ENCODE measurements at places on chromosomes 13 and 19.

GRCh38 chr19:10126213-10126639, 6.5 kb upstream of the EIF3G start:
- no peak for DNase-seq

DNA sequence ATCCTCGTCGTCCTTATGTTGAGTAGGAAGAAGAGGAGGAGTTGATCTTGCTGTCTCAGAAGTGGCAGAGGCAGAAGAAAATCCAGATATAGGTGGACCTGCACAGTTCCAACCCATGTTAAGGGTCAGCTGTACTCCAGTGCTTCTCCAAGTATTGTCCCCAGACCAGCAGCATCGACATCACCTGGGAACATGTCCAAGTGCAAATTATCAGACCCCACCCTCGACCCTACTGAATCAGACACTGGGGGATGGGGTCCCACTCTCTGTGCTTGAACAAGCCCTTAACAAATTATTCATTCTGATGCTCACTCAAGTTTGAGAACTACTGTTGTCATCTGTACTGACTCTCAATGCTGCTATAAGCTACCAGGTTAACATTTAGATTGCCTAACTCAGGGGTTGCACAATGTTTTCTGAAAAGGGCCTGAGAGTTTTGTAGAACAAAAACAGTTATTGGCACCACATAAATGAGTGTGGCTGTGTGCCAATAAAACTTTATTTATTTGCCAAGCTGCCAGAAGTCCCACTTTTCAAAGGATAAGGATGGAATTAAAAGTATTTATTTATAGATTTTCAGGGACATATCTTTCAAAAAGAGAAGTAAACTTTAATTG, 226.7 kb upstream of the IPO5 start:
- no peak for DNase-seq

- DNase-seq: no peak
Measured at GRCh38 chr19:10966809-10967208, 6.0 kb downstream of the SMARCA4 start.

DNA sequence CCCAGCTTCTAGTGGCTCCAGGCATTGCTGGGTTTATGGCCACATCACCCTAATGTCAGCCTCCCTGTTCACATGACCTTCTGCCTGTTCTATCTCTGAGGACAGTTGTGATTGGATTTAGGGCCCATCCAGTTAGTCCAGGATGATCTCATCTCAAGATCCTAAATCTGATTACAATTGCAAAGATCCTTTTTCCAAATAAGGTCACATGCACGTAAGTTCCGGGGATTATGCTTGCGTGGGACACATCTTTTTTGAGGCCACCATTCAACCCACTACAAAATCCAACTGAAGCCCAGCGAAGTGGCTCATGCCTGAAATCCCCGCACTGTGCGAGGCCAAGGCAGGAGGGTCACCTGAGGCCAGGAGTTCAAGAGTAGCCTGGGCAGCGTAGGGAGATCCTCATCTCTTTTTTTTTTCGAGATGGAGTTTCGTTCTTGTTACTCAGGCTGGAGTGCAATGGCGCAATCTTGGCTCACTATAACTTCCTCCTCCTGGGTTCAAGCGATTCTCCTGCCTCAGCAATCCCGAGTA, 12.3 kb downstream of the PLD3 start:
- no peak for DNase-seq

DNA sequence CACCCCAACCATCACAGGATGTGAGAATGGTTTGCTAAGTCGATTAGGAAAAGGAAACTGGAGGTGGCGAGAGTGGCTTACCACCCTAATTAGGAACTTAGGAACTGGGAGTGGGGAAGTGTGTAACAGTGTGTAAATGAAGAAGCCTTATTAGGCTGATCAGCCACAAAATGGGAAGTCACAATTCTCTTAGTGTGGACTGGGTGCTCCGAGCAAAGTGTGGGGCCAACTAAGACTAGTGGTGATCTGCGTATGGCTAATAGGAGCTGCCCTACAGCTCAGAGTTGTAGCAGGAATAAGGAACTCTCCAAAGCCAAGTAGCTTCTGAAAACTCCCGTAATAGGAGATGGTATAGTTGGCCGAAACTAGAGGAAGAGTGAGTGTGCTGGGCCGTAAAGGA, 7.6 kb downstream of the SIGLEC11 start:
- DNase-seq: no peak

DNA sequence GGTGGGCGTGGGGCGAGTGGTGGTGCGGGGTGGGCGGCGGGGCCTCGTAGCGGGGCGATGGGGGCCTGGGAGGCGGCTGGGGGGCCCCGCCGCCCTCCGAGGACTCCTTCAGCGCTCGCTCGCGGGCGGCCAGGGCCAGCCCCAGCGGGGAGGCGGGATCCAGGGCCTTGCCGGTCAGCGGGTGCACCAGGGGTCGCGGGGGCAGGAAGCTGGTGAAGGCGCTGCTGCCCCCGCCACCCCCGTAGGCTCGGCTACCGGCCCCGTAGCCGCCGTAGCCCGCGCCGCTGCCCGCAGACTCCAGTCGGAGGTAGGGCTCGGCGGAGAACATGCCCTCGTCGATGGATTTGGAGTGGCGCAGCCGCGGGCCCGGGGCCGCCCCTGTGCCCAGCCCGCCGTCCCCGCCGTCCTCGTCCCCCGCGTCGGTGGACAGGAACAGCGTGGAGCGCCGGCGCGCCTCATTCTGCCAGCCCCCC, 18.6 kb downstream of the C19orf81 start:
- no peak for DNase-seq

- DNase-seq: no peak
Measured at GRCh38 chr13:112141643-112142400, 74.9 kb downstream of the SOX1 start.

DNA sequence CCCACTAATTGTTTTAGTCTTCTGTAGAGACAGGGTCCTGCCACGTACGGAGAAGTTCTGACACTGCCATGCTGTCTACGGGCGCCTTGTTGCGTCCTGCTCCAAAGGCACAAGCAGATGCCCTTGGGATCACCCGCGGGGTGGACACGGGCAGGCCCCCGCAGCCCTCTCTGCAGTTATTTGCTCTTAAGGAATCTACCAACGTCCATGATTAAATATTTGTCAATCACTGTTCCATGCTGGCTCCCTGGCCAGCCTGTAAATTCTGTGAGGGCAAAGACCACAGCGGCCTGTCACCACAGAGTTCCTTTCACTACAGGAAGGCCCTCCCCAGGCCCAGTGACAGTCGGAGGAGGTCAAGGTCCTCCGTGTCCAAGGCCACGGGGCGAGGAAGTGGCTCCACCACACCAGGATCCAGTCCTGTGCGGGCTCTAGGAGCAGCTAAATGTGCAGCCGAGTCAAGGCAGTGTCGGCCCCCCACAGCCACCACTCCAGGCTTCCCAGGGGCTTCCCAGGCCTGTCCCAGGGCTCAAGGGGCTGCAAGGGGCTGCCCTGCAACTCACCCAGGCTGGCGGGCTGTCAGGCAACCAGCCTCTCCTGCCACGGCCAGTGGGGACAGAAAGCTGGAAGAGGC, 2.1 kb downstream of the RNF126 start:
- no peak for DNase-seq

DNA sequence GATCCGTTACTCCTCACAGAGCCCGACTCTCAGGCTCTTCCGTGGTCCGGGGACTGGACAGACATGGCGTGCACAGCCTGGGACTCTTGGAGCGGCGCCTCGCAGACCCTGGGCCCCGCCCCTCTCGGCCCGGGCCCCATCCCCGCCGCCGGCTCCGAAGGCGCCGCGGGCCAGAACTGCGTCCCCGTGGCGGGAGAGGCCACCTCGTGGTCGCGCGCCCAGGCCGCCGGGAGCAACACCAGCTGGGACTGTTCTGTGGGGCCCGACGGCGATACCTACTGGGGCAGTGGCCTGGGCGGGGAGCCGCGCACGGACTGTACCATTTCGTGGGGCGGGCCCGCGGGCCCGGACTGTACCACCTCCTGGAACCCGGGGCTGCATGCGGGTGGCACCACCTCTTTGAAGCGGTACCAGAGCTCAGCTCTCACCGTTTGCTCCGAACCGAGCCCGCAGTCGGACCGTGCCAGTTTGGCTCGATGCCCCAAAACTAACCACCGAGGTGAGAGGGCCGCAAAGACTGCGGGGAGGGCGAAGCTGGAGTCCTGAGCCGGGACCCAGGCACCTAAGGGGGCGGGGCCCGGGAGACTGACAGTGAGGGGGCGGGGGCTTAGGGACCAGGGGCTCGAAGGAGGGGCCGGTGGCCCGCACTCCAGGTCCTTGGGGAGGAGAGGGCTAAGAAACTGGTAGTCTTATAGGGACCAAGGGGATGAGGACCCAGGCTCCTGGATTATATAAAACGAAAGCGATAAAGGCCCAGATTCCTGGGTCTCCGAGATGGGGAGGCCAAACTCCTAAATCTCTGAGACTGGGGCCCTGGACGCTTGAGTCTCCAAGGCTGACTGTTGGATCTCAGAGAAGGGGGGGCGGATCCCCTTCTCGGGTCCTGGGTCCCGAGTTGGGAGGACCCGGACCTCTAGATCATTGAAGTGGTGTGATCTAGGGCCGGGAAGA, 2.0 kb downstream of the ETV2 start:
- no peak for DNase-seq

DNA sequence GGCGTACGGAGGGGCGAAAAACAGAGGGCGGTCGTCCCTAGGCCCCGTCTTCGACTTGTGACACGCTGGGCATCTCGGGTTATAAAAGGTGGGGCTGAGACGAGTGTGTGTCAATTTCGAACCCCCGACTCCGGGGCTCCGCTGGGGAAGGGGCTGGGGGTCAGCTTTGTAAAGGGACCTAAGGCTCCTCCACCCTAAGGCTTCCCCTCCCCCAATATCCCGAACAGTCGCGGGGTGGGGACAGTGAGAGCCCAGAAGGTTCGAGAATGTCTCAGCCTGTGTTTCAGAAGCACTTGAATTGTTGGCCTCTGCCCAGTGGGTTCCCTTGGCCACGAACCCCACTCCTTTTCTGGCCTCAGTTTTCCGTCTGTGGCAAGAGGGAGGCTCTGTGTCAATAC, 450 bp downstream of the SELENOW start:
- DNase-seq: no peak

GRCh38 chr13:22926748-22927400, 253.9 kb upstream of the SGCG start:
- no peak for DNase-seq

- DNase-seq: no peak
Measured at GRCh38 chr19:17332360-17332676, 2.3 kb downstream of the ANO8 start.

- no peak for DNase-seq
Measured at GRCh38 chr19:12092956-12093355, 28.4 kb downstream of the ZNF844 start.

DNA sequence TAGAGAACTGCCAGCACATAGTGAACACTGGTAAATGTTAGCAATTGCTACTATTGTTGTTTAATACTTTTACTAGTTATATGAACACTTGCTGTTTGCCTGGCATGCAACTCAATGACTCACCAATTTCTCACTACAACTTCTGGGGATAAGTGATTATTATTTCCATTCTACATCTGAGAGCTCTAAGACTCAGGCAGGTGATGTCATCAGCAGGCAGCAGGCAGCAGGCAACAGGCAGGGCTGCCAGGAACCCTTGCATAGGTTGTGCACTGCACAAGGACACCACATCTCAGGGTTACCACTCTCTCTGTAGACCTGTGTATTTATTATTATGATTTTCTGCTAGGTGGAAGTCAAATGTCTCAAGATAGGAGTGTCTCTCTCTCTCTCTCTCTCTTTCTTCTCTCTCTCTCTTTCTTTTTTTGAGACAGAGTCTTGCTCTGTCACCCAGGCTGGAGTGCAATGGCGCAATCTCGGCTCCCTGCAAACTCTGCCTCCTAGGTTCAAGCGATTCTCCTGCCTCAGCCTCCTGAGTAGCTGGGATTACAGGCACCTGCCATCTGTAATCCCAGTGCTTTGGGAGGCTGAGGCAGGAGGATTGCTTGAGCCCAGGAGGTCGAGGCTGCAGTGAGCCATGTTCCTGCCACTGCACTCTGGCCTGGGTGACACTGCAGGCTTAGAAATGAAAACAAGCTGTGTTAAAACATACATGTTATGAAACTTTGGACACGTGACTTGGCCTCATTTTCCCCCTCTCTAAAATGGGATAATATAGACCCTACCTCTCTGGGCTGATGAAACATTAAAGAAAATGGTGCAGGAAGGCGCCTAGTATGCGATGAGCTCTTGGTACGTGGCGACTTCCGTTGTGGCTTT, 22.7 kb downstream of the HPN start:
- DNase-seq: no peak

- no peak for DNase-seq
Measured at GRCh38 chr19:46378268-46378667, 31.4 kb downstream of the PPP5C start.

GRCh38 chr13:100480676-100481075, 107.9 kb downstream of the GGACT start:
- no peak for DNase-seq

- no peak for DNase-seq
Measured at GRCh38 chr19:6720369-6721137, at the start of gene C3. Gene C3 (minus strand): TSS chr19:6720650. CDS start chr19:6720589, 61 bp downstream.

DNA sequence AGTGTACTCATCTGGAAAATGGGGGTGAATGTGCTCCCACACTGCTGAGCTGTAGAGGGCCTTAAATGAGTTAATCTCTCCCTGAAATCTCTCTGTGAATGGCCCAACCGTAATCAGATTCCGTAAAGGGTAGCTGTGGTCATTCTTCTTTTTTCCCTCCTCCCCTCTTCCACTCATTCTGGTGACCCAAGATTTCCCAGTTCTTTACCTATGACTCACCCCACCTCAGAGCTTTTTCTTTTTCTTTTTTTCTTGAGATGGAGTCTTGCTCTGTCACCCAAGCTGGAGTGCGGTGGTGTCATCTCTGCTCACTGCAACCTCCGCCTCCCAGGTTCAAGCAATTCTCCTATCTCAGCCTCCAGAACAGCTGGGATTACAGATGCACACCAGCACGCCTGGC, 33.3 kb upstream of the MUC16 start:
- no peak for DNase-seq

GRCh38 chr19:38697197-38697596, 47.1 kb downstream of the CAPN12 start:
- DNase-seq: no peak

- DNase-seq: no peak
Measured at GRCh38 chr13:53028063-53028462, 550 bp upstream of the OLFM4 start.

DNA sequence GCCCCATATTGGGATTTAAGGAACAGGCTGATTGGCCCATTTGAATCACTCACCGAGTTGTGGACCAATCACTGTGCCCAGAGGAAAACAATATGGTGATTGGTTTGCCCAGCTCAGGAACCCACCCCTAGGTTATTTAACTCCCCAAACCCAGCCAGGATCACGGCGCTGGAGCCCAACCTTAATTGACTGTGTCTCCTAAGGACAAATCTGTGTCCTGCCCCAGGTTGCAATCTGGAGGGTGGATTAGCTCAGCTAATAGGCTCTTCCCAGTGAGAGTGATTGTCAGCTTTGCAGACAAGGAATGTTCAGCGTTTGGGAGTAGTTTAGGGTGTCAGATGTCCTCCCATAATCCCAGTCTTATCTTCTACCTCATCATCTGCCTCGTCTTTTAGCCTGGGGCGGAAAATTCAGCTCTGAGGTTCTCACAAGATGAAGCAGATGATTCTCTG, 3.5 kb upstream of the ZNF358 start:
- DNase-seq: no peak

GRCh38 chr19:38634757-38635482, 12.5 kb upstream of the ACTN4 start:
- DNase-seq: no peak
